ENCODE measurements at places on chromosomes 13 and 19.
A peak's percentile ranks its signal among the peaks of the same experiment; 100 is the strongest.

GRCh38 chr19:38682872-38683392 is 35.5 kb downstream of the ACTN4 start:
- ATAC-seq, result no peak

GRCh38 chr13:102195566-102196462 is 206.0 kb downstream of the FGF14 start:
- ATAC-seq, result no peak

- ATAC-seq, result no peak
These were observed 207.5 kb downstream of the ENOX1 start for GRCh38 chr13:43579321-43579720.

- no peak for ATAC-seq
These were observed 107.3 kb upstream of the SERP2 start for GRCh38 chr13:44266305-44266704.

GRCh38 chr19:13995017-13995728 is 10.9 kb downstream of the RFX1 start:
- ATAC-seq, result no peak

DNA sequence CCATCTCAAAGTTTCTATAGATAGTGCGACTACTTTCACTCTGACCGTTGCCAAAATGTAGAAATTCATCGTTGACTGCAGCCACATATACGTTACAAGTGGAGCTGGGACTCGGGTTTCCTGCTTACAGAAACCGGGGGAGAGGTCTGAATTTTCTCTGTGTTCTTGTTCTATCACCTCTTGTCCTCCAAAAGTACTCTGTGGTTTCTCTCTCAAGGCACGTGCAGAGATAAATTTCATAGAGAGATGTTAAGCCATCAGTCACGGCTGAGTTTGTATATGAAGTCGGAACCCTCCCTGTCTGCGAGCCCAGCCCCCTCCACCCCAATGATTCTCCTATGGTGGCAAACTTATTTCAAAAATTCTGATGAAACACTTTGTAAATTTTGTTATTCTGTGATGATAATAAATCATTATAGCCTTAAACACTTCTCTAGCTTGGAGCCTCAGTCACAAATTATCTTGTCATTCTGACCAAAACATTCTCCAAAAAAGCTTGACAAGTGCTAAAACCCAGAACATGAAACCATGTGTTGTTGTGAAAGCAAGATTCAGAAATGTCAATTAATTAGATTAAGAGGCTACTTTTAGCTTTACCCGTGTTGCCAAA is 87.5 kb downstream of the TSHZ3 start:
- ATAC-seq, result no peak

- ATAC-seq, result no peak
These were observed 121.6 kb upstream of the FRY start for GRCh38 chr13:31909864-31910551.

DNA sequence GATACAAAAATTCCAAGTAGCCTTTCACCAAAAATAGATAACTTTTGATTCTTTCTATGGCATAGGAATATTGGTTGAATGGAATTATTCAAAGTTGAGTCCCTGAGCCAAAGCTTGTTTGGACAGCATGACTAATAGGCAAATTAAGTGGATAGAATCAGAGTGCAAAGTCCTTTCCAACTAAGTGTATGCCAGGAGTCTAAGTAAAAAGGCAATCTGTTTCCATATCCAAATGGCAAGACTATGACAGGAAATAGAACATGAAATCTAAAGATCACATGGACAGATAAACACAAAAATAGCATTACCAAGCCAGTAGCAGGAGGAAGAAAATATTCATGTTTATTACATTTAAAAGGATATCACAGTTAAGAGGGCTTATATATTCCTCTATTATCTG is 804.6 kb downstream of the SLITRK6 start:
- ATAC-seq, result no peak

DNA sequence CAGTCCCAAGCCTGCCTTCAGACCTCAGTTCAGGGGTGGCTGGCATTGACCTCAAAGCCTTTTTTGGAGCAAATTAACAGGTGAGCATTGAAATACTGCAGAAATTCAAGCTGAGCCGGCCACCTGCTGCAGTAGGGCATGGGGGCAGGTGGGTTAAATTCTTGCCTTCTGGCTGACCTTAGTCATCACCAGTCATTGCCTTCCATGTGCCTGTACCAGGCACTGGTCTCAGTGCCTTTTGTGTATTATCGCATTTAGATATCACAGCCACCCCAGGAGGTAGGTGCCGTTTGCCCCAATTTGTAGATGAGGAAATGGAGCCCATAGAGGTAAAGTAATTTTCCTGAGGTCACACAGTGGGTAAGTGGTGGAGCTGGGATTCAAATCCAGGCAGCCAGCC is 7.2 kb downstream of the PPP1R37 start:
- ATAC-seq, result no peak

DNA sequence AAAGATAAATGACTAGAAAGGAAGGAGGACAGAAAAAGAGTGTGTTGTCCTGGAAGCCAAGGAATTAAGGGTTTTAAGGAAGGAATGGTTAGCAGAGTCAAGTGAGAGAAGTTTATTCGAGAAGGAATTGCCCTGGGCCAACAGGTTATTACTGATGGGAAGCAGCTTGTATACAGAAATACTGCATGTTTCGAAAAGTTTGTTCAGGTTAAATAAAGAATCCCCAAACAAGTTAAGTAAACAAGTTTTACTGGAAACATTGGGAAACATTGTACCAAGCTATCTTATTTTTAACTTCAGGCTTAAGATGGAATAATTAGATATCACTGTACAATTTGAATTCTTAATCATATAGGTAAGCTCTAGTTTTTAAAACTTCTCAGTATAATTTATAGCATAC is 28.2 kb upstream of the FBXL3 start:
- no peak for ATAC-seq

DNA sequence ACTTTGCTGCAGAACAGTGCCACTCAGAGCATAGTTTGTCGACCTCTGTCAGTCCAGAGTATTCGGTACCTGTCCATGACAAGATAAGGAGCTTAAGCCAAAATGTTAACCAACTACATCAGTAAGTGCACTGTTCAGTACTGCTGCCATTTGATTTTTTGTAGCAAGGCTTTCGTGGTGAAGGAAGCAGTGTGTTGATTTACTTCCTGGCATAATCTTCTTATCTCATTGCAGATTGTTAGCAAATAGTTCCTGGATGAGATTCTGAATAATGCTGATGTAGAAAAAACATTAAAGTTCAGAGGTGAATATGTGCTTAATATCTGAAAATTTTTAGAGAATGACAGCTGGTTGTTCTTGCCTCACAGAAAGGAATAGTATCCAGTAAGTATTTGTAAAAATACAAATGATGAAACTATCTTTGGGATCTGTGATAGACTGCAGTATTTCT is 85.7 kb downstream of the LRRC63 start:
- ATAC-seq, result no peak

DNA sequence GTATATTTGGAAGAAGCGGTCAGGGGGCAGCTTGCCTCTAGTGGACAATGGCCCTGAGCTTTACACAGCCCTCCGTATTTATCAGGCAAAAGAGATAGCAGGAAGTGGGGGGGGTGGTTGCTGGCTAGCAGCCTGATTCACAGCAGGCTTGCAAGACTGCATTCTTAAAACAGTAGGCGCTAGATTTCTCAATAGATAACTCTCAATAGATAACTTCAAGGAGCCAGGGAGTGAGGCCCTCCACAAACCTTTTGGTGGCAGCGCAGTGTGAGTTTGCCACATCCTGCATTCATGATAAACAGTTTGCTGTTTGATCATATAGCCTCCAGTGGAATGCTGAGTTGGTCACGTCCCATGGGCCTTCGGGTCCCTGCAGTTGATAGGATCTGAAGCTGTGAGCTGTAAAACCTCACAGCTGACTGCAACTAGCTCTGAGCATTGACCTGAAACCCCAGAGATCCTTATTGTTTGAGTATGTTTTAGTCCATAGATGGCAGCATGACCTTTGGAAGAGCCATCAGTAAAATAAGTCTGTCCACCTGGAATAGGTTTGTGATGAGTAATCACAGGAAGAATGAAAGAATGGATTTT is 12.2 kb downstream of the FPR3 start:
- no peak for ATAC-seq

- ATAC-seq, result no peak
These were observed 2.2 kb downstream of the LHFPL6 start for GRCh38 chr13:39600766-39601165.

DNA sequence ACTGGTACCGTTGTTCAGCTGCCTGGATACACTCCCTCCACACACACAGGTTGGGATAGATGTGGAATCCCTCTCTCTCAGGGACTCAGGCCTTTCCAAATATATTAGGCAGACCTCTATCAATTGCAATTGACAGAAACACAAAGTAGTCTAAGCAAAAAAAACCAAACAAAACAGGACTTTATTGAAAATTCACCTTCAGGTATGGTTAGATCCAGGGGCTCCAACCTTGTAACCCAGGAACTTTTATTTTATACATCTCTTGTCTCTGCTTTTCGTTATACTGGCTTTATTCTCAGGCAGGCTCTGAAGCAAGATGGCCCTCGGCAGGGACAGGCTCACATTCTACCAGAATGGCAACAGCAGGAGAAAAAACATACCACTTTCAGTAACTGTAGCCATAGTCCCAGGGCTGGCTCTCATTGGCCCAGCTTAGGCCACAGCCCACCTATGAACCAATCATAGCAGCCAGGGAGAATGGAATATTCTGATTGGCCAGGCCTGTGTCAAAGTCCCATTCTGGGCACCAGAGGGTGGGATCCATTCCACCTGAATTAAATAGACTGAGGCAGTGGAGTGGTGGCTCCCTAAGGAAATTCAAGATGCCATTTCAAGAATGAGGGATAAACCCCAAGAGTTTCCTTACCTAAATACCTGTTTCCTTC is 13.1 kb upstream of the CEACAM19 start:
- no peak for ATAC-seq

DNA sequence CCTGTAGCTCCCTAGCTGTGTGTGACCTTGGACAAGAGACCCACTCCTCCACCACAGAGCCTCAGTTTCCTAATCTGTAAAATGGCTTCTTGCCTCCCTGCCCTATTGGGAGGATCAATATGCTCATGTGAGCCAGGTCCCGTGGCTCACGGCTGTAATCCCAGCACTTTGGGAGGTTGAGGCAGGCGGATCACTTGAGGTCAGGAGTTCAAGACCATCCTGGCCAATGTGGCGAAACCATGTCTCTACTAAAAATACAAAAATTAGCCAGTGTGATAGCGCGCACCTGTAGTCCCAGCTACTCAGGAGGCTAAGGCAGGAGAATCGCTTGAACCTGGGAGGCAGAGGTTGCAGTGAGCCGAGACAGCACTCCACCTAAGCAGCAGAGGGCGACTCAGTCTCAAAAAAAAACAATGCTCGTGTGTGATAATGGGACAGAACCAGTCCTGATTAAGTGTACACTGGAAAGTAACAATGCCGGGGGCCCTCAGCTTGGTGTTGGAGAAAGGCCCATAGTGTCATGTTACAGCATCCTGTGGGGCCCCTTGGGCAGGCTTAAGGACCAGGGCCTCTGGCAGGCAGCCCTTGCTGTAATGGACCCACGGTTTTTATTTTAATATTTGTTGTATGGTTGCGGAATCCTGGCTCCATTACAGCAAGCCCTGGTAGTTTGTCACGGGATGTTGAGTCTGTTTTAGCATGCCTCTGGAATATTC is 6.8 kb downstream of the RPS11 start:
- ATAC-seq, result peak; percentile 36

- no peak for ATAC-seq
These were observed 4.8 kb downstream of the STK24 start for GRCh38 chr13:98571955-98572662.

Data from activated CD4-positive, CD25-positive, alpha-beta regulatory T cell treated with anti-CD3 and anti-CD28 coated beads, Interleukin-2, amount 50 U/mL, for 24 hours (primary cell).